Progenitor cell of endocrine pancreas (in vitro differentiated cells): ENCODE measurements at places on chromosomes 3 and 15.

GRCh38 chr15:66986951-66987350 is 78.5 kb upstream of the SMAD3 start:
- H3K27me3 ChIP-seq = peaks cover 13% of the 10 kb centered on the region
- no peak overlapping the region for H3K4me3 ChIP-seq
- no peak overlapping the region for H3K27ac ChIP-seq
- no peak for DNase-seq

- H3K4me1 ChIP-seq = peaks cover 14% of the 10 kb centered on the region
- peak overlapping the region; percentile 29 for H3K27ac ChIP-seq
- no peak for DNase-seq
- peak overlapping the region; percentile 75 for H3K4me3 ChIP-seq
- H3K36me3 ChIP-seq = no peaks in the 10 kb centered on the region
Observed at GRCh38 chr15:74373056-74373650, 5.7 kb upstream of the CYP11A1 start.

- peak overlapping the region; percentile 76 for H3K27ac ChIP-seq
- H3K36me3 ChIP-seq = peaks cover 12% of the 10 kb centered on the region
- H3K4me3 ChIP-seq = no peak overlapping the region
Observed at GRCh38 chr3:46959161-46959511, 17.4 kb downstream of the CCDC12 start.

- no peak overlapping the region for H3K4me3 ChIP-seq
- H3K4me1 ChIP-seq = peaks cover 42% of the 10 kb centered on the region
- H3K27me3 ChIP-seq = no peaks in the 10 kb centered on the region
- no peak for DNase-seq
- H3K36me3 ChIP-seq = no peaks in the 10 kb centered on the region
Observed at GRCh38 chr3:100044369-100044768, 69.9 kb downstream of the FILIP1L start.

DNA sequence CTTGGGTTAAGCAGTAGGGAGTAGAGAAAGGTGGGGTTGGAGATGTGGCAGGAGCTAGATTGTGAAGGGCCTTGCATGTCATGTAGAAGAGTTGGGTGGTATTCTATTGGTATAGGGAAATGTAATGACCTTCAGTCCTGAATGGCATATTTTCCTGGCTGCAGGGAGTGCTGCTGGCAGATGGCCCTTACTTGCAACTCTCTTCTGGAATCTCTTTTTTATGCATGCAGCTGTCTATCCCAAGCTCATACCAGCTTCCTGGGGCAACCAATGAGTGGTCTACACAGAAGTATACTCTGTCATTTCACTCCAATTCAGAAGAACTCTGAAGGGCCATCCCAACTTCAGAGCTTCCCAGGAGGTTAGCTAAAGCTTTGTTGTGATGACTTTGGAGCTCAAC is 144.7 kb upstream of the ANKRD28 start:
- no peaks in the 10 kb centered on the region for H3K4me1 ChIP-seq
- no peak overlapping the region for H3K4me3 ChIP-seq
- peaks cover 2% of the 10 kb centered on the region for H3K36me3 ChIP-seq
- DNase-seq = no peak
- H3K27me3 ChIP-seq = no peaks in the 10 kb centered on the region
- H3K27ac ChIP-seq = no peak overlapping the region

DNA sequence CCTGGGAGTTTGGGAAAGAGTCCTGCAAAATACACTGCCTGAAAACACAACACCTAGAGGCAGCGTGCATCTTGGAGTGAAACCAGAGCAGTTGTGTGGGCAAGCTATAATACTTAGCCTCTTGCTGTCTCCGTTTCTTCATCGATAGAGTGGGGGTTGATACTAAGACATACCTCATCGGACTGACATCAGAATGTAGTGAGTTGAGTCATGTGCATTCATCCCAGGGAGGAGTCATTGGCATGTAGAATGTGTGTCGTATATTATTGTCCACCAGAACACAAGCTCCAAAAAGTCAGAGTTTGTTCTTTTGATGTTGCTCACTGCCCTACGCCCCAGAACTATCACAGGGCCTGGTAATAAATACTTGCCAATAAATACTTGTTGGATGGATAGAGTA is 4.3 kb downstream of the SNTN start:
- H3K4me3 ChIP-seq = no peak overlapping the region
- no peaks in the 10 kb centered on the region for H3K27me3 ChIP-seq
- H3K4me1 ChIP-seq = peaks cover 21% of the 10 kb centered on the region
- peaks cover 2% of the 10 kb centered on the region for H3K36me3 ChIP-seq

DNA sequence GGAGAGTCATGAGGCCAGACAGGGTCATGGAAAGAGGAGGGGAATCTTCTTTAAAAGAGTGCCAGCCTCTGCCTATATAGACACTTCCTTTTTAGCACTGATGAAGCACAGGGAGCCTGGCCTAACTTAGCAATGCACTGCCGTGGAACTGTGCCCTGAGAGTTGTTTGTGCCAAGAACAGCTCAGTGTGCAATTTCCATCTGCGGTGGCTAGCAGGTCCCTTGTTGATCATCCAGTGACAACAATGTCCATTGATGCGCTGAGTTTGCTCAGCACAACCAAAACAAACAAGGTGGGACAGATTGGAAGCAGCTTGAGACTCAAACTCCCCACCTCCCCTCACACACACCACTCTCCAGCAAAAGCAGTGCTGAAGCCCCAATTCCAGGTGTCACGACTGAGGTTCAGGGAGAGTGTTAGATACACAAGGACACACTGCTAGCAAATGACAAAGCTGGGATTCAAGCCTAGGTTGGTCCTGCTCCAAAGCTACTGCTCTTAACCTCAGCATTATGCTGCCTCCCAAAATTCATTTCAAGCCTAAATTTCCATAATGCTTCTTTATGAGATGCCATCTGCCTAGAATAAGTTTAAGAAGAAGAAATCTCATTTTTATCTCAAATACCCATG is 316.6 kb upstream of the UBE2E2 start:
- DNase-seq = no peak
- H3K4me3 ChIP-seq = no peak overlapping the region
- no peaks in the 10 kb centered on the region for H3K4me1 ChIP-seq
- no peaks in the 10 kb centered on the region for H3K36me3 ChIP-seq

- no peak overlapping the region for H3K27ac ChIP-seq
- peaks cover 21% of the 10 kb centered on the region for H3K27me3 ChIP-seq
- H3K4me3 ChIP-seq = no peak overlapping the region
- H3K36me3 ChIP-seq = no peaks in the 10 kb centered on the region
- no peak for DNase-seq
Observed at GRCh38 chr3:127753898-127754410, 68.4 kb downstream of the MGLL start.

GRCh38 chr3:174737966-174738365 is 121.2 kb upstream of the NAALADL2 start:
- no peak overlapping the region for H3K27ac ChIP-seq
- H3K36me3 ChIP-seq = no peaks in the 10 kb centered on the region
- no peak for DNase-seq
- no peaks in the 10 kb centered on the region for H3K27me3 ChIP-seq

GRCh38 chr3:39362192-39362591 is 21.0 kb upstream of the SLC25A38 start:
- H3K27me3 ChIP-seq = peaks cover 6% of the 10 kb centered on the region
- peaks cover 25% of the 10 kb centered on the region for H3K4me1 ChIP-seq
- no peaks in the 10 kb centered on the region for H3K36me3 ChIP-seq
- H3K27ac ChIP-seq = peak overlapping the region; percentile 92

DNA sequence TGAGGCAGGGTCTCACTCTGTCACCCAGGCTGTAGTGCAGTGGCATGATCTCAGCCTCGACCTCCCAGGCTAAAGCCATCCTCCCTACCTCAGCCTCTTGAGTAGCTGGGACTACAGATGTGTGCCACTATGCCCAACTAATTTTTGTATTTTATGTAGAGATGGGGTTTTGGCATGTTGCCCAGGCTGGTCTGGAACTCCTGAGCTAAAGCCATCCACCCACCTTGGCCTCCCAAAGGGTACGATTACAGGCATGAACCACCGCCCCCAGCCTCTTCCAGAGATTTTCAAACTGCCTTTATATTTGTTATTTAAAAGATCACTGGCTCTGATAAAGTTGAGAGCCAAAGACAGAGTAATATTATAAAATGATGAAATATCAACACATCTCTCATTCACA is 37.3 kb downstream of the BSN start:
- no peaks in the 10 kb centered on the region for H3K36me3 ChIP-seq
- no peaks in the 10 kb centered on the region for H3K4me1 ChIP-seq
- H3K4me3 ChIP-seq = no peak overlapping the region
- no peaks in the 10 kb centered on the region for H3K27me3 ChIP-seq

- no peaks in the 10 kb centered on the region for H3K27me3 ChIP-seq
- peak overlapping the region; percentile 85 for H3K27ac ChIP-seq
- DNase-seq = no peak
- H3K4me3 ChIP-seq = no peak overlapping the region
Observed at GRCh38 chr3:149366941-149367840, 10.3 kb downstream of the TM4SF1 start.

- H3K4me3 ChIP-seq = peak within 1 kb of the TSS; percentile 85
- H3K27ac ChIP-seq = peak within 1 kb of the TSS; percentile 93
- DNase-seq = peak; percentile 33
- no peaks in the 10 kb centered on the region for H3K4me1 ChIP-seq
- H3K27me3 ChIP-seq = peaks cover 78% of the 10 kb centered on the region
- no peaks in the 10 kb centered on the region for H3K36me3 ChIP-seq
Observed at GRCh38 chr3:133895208-133896001, at the start of gene RAB6B. Gene RAB6B, minus strand, starts transcription at chr3:133895882. Its CDS starts 416 bp downstream, at chr3:133895466.

- H3K4me1 ChIP-seq = no peaks in the 10 kb centered on the region
- DNase-seq = no peak
- no peak overlapping the region for H3K4me3 ChIP-seq
- no peaks in the 10 kb centered on the region for H3K36me3 ChIP-seq
- no peak overlapping the region for H3K27ac ChIP-seq
Observed at GRCh38 chr3:140816372-140817195, 125.1 kb upstream of the SLC25A36 start.

DNA sequence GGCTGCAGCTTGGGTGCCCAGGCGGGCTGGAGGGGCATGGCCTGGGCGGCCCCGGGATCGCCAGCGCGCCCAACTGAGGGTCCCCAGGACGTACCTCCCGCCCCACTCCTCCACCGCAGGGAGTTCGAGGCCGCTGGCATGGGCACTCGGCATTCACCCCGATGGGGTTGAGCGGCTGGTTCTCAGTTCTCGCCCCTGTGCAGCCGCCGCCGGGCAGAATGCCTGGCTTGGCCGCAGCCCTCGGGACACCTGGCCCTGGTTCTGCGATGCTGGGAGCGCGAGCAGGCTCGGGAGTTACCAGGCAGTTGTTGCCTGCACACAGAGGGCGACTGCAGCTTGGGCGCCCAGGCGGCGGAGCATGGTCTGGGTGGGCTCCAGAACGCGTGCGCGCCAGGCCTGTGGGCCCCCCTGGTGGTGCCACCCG is 121.4 kb downstream of the LMLN start:
- H3K36me3 ChIP-seq = no peaks in the 10 kb centered on the region
- H3K4me3 ChIP-seq = no peak overlapping the region
- peak; percentile 15 for DNase-seq
- peaks cover 71% of the 10 kb centered on the region for H3K27me3 ChIP-seq
- H3K27ac ChIP-seq = no peak overlapping the region

DNA sequence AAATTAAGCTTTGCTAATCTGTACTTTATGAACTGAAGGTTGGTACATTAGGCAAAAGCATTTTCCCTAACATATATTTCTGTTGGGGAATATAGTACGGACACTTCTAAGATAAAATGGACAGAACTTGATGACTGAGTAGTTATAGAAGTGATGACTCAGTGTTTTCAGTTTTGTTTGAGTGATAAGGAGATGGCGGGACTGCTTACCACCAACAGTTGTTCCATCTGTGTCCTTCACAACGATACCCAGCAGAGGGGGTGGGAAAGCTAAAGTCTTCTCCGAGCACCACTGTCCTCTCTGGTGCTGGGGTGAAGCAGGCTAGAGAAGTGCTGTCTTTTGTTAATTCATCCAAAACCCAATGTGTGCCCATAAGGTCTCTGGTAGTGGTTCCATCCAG is 195.8 kb downstream of the CD47 start:
- H3K4me1 ChIP-seq = peaks cover 3% of the 10 kb centered on the region
- peaks cover 7% of the 10 kb centered on the region for H3K27me3 ChIP-seq
- H3K36me3 ChIP-seq = no peaks in the 10 kb centered on the region
- H3K4me3 ChIP-seq = no peak overlapping the region

- H3K36me3 ChIP-seq = no peaks in the 10 kb centered on the region
- DNase-seq = no peak
- H3K4me3 ChIP-seq = no peak overlapping the region
- H3K4me1 ChIP-seq = no peaks in the 10 kb centered on the region
- H3K27me3 ChIP-seq = no peaks in the 10 kb centered on the region
Observed at GRCh38 chr3:193498215-193498614, 56.5 kb downstream of the ATP13A4 start.

DNA sequence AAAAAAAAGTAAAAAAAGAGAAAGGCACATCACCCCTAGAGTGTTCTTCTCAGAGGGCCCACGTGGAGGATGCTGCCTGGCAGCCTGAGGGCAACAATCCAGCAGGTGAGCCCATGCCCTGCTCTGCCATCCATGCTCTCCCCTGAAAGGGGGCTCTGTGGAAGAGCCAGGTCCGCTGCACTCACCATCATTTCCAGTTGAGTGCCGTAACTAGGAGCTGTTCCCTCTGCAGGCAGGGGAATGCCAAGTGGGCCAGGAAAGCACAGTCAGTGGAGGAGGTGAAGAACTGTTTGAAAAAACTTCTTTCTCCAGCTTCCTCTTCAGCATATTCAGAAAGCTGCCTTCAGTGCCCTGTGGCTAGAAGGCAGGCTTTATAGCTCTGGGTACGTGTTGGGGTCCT is 84.1 kb downstream of the ABHD5 start:
- no peak for DNase-seq
- no peaks in the 10 kb centered on the region for H3K36me3 ChIP-seq

DNA sequence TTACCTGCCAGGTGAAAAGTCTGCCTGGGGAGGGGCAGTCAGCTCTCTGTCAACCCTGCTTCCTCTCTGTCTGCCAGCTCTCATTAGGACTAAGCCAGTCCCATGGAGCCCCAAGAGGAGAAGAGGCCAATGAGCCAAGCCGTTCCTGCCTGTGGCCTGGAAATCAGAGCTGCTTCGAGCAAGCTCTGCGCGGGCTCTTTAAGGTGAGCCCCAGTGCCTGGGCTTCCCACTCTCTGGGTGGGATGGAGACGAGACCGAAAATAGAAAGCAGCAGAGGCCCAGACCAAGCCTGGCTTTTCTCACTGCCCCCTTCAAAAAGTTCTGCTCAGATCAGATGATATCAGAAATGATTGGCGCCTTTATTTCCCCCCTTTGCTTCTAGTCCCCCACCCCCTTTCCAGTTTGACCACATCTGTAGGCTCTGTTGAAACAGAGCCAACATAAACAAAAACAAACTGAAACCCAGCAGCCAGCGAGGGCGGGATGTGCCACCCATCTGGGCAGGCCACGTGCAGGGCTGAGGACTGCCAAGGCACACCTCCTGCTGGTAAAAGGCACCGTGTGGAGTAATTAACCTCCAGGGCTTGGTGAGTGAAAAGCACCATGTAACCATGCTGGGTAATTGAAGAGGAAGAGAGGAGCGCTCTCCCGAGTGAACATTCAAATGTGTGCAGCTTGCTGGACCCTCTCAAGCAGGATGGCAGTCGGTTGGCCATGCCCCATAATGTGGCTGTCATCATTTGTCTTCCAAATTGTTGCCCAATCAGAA is 471.0 kb upstream of the PROK2 start:
- H3K36me3 ChIP-seq = no peaks in the 10 kb centered on the region
- H3K27me3 ChIP-seq = peaks cover 16% of the 10 kb centered on the region
- peaks cover 9% of the 10 kb centered on the region for H3K4me1 ChIP-seq

- H3K36me3 ChIP-seq = no peaks in the 10 kb centered on the region
- H3K4me1 ChIP-seq = peaks cover 13% of the 10 kb centered on the region
- DNase-seq = no peak
- no peak overlapping the region for H3K27ac ChIP-seq
- no peaks in the 10 kb centered on the region for H3K27me3 ChIP-seq
Observed at GRCh38 chr3:27358372-27358771, 10.8 kb downstream of the NEK10 start.

- H3K4me3 ChIP-seq = no peak overlapping the region
- H3K36me3 ChIP-seq = peaks cover 11% of the 10 kb centered on the region
- H3K27me3 ChIP-seq = no peaks in the 10 kb centered on the region
- H3K27ac ChIP-seq = no peak overlapping the region
- no peak for DNase-seq
Observed at GRCh38 chr3:190289989-190290388, 32.3 kb downstream of the CLDN1 start.
